ENCODE measurements at places on chromosomes 3 and 15.

DNA sequence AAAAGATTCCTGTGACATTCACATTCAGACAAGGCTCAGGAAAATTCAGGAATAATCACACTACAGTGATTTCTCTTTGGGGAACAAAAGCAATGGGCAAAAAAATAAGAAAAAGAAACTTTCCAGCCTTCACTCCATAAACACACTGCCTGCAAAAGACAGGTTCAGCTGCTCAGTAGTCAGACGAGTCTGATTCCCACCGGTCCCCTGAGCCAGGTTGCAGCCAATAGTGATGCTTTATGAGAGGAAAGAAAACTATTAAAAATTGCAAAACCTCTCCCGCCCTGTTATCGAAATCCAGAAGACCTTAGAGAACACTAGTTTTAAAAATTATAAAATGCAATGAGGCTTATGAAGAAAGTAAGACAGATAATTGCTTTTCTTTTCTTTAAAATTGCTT lies 8.5 kb downstream of the PLCH1 start:
- no peak for DNase-seq

DNA sequence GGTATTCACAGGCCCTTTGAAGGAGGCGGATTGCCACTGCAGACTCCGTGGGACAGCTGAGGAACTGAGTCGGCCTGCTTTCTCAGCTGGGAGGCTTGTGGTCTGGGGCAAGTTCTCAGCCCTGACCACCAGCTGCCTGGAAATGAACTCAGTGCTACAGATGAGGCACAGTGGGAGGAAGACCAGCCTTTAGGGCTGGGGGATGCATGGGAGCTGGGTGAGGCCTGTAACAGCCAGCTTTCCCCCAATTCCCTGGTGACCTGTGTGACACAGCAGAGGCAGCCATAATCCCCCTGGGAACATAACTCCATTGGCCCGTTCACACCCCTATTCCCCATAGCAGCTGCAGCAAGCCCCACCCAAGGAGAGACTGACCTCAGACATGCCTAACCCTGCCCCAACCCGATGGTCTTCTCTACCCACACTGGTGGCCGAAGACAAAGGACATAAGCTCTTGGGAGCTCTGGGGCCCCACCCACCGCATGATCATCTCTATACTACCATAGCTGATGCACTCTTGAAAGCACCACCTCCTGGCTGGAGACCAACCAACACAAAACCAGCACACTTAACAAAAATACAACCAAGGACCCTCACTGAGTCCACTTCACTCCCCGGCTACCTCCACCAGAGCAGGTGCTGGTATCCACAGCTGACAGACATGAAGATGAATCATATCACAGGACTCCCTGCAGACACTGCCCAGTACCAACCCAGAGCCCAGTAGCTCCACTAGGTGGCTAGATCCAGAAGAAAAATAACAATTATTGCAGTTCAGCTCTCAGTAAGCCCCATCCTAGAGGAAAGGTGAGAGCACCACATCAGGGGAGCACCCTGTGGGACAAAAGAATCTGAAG lies 24.9 kb downstream of the ZMAT3 start:
- DNase-seq: no peak

GRCh38 chr3:71360180-71360579 lies 223.3 kb downstream of the FOXP1 start:
- DNase-seq: no peak

- no peak for DNase-seq
Measured at GRCh38 chr15:73573572-73573971, 59.6 kb downstream of the NPTN start.

DNA sequence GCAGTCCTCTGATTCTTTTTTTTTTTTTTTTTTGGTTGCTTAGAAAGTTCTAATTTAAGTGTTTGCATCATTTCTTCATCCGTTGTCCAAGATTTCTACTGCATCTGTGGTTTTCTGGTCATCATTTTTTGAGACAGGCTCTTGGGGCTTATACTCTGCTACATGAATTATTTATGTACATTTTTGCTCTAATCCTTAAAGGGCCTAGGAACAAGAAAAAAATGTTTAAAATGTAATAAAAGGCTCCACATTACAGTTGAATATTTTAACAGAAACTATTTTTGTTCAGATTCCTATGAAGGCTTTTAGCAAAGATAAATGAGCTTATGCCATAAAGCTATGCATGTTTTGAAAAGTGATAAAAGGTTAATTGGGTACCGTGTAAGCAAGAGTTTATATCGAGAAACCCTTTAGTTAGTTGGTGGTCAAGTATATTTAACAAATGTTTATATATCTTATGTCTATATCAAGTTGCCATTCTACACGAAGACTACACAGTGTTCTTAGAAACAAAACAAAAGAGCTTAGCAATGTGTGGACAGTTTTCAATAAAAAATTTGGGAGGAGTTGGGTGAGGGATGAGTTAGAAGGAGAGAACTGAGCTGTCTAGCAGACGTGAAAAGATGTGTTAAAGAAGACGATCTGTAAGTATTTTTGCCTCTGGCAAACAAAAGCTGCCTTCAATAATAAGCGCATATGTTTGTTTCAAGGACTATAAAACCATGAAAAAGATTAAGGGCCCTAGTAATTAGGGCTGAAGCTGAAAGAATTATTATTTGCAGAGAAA lies 563.6 kb upstream of the NAALADL2 start:
- DNase-seq: no peak

GRCh38 chr15:73981761-73982221 lies 10.3 kb downstream of the STOML1 start:
- DNase-seq: no peak

GRCh38 chr15:57496946-57497869 lies 94.5 kb upstream of the MYZAP start:
- no peak for DNase-seq

GRCh38 chr3:178537122-178537705 lies 978 bp downstream of the KCNMB2 start:
- DNase-seq: no peak

GRCh38 chr3:13375464-13375863 lies 44.7 kb downstream of the NUP210 start:
- DNase-seq: no peak

DNA sequence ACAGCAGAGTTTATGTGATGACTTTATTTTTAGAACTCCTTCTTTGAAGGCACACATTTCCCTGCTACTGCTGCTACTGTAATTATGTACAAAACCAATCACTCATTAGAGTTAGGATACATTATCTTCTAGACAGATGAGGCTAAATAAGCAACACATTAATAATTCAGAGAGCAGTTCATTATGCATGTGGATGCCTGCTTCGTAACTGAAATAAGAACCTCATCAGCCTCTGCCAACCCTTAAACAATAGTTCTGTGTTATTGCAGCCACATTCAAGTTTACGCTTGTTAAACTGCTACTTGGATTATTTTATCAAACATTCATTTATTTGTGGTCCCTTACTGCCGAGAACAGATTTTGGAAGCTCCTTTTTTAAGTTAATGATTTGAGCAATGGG lies 52.5 kb upstream of the C15orf61 start:
- no peak for DNase-seq

DNA sequence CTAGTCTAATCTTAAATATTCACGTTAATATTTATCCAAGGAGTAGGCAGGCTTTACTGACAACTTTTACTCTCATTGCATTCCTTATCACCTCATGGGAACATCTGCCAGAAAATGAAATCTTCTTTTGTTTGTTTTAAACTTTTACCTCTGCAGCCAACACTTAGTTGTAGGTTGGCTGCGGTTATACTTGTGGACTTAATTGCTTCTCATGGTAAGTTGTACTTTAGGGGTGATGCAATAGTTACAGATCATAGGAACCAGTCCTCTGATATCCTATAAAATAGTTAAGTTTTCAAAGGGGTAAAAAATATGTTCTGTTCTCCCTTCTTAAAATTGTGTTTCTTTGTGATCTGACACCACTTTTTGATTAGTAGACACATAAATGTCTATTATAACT lies 321.9 kb downstream of the ZPLD1 start:
- DNase-seq: no peak

- no peak for DNase-seq
Measured at GRCh38 chr3:173109143-173109542, 31.9 kb downstream of the SPATA16 start.

- no peak for DNase-seq
Measured at GRCh38 chr3:71153713-71154112, 429.8 kb downstream of the FOXP1 start.
